Fibroblast of skin of scalp (primary cell): ENCODE measurements at places on chromosomes 2 and 18.

DNA sequence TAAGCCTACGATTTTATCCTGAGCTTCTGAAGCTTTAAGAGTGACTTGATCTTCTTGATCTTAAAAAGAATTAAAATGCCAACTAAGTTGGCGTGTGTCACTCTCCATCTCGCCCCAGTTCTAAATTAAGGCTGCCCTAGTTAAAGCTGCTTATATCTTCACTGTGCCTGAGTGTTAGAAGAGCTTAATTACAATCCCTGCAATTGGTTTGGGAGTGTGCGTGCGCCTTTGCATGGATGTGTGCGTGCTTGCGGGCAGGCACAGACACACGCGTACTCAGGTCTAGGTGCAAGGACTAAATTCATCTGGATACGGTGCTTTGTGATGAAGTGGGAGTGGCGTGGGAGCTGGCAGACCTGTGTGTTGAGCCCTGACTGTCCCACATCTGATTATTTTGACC is 201.5 kb downstream of the FAM210A start:
- no peak for DNase-seq

GRCh38 chr2:84849271-84849952 is 31.5 kb downstream of the TRABD2A start:
- DNase-seq, result no peak

DNA sequence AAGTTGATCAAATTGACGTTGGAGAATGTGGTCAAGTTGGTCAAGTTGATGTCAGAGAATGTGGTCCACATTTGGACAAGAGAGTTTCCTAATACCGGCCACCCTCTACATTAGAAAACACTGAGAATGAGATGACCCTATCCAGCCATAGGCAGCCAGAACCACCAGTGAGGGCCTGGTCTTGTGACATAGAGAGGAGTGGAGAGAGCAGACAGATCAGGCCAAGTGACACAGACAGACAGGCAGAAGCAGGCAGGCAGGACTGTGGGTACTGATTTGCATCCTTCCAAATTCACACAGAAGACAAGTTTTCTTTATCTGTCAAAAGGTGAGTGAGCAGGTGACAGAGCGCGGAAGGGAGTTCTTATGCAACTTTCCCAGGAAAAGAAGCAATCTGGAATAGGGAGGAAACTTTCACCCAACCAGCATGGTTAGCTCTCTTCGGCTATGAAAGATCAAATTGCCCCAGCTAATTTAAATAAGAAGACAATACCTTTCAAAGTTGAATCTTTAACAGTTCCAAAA is 109.1 kb upstream of the PID1 start:
- DNase-seq, result no peak

DNA sequence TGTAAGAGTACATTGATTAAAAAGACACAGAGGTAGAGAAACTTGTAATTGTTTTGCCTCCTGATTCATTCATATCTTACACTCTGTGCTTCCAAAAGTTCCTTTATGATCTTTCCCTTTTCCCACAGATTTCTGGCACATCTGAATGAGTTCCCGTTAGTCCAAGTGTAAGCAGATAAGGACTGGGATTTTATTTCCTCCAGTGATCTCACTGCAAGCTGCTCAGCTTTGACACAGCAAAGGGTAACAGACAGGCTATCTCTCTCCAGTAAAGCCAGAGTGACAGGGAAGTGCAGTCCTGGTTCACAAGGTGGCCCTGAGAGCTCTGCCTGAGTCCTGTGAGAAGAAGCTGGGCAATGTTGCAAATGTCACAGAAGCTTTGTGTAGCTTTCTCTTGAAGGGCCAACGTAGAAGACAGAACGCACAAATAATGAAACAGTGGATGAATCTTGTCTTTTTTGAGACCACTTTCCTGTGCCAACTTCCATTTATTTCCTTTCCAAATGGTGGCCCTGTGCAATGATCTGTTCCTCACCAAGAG is 32.5 kb upstream of the KCNE4 start:
- DNase-seq, result no peak

- no peak for DNase-seq
Measured at GRCh38 chr2:20575935-20576597, 74.8 kb downstream of the HS1BP3 start.

DNA sequence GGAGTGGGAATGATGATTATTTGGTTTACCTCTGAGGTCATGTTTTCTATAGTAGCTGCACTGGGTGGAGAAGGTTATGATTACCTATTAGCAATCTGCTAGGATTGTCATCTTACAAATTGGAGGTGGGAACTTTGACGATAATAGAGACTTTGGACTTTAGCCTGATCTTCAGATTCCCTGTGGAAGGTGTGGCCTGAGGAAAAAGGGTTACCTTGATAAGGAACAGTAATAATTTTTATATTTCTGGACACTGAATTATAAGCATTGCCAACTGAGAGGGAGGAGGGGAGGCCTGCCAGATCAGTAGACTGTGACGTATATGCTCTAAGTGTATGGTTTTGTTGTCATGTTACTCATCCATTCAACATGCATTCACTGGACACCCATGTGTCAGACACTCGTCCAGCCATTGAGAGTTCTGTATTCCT is 183.4 kb upstream of the FOSL2 start:
- peak; percentile 37 for DNase-seq

DNA sequence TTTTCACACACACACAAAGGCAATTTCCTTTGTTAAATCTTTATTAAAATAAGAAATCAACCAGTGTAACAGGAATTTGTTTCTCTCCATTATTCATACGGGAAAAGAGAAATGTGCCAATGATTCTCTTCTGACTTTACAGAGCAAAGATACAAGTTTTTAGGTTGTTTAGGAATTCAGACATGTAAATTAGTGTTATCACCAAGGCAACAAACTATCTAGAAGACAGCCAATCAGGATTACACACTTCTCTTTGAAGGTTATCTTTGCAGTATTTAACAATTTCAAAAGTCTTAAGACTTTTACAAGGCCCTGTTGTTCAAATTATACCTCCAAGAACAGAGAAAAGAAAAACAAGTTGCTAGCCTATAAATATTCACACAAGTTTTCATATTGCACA is 14.5 kb downstream of the CD302 start:
- DNase-seq, result no peak

DNA sequence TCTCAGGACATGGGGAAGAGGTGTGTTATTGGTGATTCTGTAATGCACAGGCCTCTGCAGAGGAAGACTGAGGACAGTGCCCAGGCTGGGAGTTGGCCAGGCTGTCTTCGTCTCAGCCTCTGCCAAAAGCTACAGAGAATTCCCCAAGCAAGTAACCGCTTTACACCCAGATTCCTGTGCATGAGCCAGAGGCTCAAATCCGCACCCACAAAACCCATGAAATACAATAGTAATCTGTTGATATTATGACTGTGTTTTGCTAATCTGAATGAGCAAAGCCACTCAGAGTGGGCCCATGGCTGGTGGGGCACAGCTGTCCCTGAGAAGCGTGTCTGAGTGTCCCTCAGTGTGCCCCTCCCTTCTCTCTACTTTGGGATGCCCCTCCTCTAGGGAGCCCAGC is 149.5 kb upstream of the PXDN start:
- DNase-seq, result no peak

DNA sequence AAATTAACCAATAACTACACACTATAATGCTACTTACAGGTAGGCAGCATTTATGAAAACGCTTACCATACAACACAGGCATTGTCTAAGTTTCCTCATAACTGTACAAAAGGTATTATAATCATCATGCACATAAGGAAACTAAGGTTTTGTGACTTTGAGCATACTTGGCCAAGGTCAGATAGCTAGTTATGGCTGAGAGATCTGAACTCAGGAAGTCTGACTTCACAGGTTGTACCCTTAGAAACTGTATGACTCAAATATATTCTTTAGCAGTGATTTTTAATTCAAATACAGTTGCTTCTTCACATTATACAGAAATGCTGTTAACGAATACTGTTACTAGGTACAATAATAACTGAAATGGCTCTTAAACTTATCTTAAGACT is 89.3 kb downstream of the TRIP12 start:
- DNase-seq, result no peak

DNA sequence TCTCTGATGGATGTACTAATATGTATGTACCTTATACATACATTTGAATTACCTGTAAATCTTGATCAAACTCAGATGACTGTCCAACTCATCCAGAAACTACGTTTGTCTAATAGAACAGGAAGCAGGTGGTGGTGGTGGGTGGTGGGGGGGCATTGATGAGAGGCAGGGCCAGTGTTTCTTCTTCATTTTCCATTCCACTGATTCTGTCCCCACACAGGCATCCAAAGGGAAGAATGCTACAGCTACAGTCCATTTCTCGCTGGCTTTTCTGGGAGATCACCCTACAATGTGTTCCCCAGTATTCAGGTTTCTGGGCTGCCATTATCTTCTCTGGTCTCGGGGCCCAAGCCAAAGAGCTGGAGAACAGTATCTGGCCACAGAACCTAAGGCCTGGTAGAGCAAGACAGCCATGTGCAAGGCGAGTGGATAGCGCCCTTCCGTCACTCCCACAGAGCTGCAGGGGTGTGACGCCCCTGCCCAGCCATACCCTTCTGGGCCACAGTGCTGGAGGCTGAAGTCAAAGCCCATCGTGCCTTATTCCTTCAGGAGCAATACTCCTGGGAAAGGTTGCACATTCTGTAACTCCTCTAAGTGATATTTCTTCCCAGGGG is 54.5 kb downstream of the BCL11A start:
- no peak for DNase-seq

DNA sequence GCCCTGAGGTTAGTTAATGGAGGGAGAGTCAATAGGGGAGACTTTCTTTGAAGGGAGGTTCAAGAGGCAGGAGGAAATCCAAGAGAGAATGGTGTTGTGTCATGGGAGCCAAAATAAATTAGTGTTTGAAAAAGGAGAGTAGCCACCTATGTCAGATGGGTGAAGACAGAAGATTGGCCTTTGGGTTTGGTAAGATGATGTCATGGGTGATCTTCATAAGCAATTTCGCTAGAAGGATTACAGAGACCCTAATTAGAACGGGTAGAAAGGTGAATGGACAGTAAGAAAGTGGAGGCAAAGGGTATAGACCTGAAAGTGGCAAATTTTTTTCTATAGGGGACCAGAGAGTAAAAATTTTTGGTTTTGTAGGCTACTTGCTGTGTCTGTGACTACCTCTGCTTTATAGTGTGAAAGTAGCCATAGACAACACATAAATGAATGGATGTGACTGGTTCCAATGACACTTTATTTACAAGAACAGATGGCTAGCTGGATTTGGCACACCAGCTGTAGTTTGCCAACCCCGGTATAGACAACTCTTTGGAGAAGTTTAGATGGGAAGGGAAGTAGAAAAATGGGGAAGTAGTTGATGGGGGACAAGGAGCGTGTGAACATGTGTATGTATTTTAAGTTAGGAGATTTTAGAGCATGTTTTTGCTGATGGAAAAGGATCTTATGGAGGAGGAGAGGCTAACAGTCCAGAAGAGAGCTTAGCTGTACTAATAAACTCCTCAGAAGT is 9.3 kb downstream of the STAMBP start:
- DNase-seq, result no peak

DNA sequence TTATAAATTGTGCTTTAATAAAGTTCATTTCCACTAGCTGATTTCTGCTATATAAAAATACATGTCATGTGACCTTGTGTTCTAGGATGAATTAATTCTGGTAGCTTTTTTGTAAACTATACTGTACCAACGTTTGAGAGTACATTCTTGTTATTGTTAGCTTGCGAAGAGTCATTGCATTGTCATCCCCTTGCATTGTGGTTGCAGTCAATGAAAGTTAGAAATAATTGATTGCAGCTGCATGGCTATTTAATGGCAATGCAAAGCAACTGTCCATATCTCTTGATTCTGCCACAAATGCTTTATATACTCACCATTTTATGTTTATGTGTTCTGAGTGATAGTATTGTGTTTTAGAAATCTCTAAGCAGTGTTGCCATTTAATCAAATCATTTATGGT is 91.6 kb downstream of the ZNF407 start:
- peak; percentile 83 for DNase-seq

DNA sequence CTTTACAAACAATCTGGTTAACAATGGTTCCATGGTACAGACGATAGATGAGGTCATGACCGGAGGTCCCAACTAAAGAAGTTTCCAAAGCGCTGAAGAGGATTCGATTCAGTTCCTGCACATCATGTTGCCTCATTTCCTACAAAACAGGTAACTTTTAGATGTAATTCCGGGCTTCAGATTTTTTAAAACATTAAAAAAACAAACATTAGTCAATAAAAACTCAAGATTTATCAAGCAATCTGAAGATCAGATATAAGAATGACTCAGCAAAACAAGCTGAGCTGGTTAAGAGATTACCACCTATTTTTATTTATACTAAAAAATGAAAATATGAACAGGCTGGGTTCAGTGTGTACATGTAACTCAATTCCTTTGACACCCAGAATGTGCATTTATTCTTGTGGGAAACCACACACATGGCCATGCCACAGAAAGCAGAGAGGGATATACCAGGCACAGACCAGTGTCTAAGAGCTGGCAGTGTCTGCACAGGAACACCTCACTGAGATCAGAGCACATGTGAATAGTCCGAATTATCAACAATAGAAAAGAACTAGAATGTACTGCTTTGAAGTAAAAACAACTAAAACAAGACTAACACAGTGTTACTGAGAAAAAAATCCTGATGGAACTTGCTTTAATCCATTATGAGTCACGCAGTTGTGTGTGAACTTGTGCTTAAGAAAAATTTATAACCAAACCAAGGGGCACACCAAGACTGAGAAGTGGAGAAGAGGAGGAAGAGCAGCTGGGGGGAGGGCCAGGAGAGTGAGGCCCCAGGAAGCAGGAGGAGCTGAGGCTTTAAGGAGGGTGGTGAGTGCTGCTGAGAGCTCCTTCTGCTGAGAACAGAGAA is 9.5 kb downstream of the USP40 start:
- peak; percentile 69 for DNase-seq

DNA sequence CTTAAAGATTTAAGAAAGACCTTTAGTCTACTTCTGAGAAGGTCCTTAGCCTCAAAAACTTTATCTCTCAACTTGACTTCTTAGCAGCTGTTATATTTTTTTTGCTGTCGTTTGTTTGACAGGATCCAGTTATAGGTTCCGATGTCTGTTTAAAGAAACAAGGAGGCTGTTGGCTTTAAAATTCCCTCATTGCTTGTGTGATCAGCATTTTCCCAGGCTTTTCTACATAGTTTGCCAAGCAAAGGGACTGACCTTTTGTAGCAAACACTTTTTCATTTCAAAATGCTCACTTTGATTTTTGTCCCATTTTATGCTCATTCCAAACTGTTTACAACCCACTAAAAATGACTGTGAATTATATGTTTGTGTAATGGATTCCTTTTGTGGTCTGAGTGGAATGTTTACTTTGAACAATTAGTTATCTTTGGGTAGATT is 394.9 kb downstream of the ARHGAP15 start:
- peak; percentile 66 for DNase-seq

DNA sequence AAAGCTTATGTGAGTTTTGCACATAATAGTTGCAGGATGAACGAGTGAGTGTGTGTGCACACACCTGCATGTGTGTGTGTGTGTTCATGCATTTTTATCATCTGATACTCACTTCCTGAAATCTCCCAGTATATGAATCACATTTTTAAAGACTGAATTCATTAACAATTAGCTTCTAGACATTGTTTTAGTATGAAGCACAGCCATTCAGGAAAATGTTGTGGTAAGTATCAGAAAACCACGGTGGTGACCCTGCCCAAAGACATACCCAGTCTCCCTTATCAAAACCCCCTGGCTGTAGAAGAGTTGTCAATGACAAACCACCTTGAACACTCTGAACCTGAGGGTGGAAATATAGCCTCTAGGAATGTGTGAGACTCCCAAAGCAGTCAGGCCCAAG is 220.8 kb downstream of the ALK start:
- DNase-seq, result peak; percentile 53
